Activated CD8-positive, alpha-beta memory T cell treated with anti-CD3 and anti-CD28 coated beads, Interleukin-2, amount 10 ng/mL, durations not matched to agents 7 days and 5 days (primary cell): ENCODE measurements at places on chromosomes 1 and 21.

DNA sequence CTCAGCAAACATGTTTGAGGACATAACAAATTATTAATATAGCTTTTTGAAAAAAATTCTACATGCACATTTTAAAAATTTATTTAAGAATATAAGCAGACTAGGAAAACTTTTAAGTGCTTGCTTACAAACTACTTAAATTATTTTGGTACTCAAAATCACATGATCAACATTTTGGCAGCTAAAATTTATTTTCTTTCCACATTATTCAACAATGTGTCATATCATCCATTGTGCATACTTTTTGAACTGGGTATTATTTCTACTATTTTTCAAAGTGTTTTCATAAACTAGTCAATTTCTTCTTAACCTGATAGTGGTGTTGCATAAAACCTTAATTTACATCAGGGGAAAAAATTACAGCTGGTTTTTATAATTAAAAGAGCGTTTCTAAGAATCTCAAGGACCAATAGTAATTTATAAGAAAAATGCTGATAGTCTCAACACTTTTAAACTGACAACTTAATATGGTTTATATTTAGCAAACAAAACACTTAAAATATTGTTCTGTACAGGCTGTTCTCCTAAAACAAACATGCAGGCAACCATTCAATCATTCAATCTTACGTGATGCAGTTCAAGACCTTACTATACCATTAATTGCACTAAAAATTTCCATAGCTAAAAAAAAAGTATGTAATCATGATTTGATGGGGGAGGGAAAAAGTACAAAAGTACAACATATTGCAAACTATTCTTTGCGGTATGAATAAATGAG lies 105.0 kb downstream of the GPATCH2 start:
- no peak for DNase-seq

GRCh38 chr1:173996995-173997394 lies 25.2 kb downstream of the RC3H1 start:
- no peak for DNase-seq

- DNase-seq = no peak
Observed at GRCh38 chr1:90391126-90391525, 326.0 kb downstream of the BARHL2 start.

GRCh38 chr1:105785021-105785420 lies 1271.5 kb upstream of the PRMT6 start:
- DNase-seq = no peak

DNA sequence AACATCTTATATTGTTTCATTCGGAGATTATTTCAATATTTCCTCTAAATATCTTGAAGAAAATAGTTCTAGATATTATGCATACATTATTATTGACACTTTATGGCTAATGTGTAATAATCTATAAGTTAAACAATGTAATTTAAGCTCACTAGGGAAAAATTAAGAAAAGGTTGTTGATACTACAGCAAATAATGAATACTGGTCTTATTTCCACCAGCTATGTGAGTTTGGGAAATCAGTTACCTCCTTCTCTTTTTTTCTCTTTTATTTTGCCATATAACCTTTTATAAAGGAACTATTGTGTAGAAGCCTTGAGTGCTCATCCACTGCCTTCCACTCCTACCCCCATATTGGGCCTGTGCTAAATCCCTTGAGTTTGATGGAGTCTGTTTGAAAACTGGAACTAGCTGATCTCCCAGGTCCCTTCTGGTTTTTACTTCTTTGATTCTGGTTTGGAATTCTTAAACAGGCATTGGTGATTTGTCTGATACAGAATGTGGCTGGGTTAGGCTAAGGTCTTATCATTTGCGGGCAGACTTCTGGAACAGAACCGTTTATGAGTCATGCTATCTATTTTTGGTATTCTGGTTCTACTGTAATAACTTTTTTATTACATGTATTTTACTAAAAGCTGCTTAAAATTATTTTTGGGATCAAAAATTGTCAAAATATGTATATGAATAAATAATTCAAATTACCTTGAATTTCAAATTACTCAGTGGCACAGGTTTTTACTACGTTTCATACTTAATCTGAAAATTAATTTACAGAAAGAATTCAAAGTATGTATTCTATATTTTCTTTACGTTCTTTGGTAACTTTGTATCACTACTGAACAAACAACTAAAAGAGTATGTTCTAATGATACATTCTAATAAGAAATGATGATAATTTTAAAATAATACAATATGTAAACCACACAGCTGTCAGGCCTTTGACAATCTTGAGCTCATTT lies 5.0 kb upstream of the CDC14A start:
- DNase-seq = no peak

GRCh38 chr1:1942753-1943656 lies 23.9 kb upstream of the TMEM52 start:
- DNase-seq = no peak

DNA sequence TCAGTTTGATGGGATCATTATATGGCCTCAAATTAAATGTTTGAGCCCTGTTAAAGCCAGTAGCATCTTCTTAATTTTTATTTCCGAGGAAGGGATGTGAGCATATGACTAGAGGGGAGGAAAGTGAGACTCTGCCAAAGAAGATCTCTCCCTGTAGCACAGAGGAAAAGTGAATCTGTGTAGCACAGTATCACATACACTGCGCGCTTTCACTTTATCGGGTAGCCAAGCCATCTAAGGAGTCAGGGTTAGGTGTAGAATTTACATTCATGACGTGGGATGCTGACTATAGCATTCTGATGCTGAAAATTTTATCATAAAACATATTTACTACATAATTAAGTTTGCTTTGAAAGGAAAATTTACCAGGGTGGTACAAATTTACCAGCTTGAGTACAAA lies 24.0 kb downstream of the LRRC8D start:
- no peak for DNase-seq

- no peak for DNase-seq
Observed at GRCh38 chr1:72365693-72366092, 83.4 kb upstream of the NEGR1 start.
